Neural crest cell (in vitro differentiated cells): ENCODE measurements at places on chromosomes 4 and X. TPM values are rescaled to one million over a fixed set of nuclear protein-coding genes. Genes with fewer than 3 reads are reported as not detected.

DNA sequence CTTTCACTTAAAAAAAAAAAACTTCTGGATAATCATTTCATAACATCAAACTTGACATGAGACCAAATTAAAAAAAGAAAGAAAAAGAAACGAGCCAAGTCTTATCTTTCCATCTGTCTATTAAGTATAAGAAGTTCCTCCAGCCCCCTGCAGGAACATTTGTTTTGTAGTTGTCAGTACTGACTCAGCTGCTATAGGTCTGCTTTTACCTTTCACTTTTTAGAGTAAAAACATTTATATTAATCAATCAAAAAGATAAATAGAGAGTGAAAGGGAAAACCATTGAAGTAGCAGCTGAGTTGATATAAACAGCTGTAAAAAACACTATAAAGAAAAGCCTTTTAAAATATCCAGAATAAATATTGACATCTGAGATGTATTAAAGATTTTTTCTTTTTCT lies 46.1 kb downstream of the CCDC158 start:
- DNase-seq, result no peak

DNA sequence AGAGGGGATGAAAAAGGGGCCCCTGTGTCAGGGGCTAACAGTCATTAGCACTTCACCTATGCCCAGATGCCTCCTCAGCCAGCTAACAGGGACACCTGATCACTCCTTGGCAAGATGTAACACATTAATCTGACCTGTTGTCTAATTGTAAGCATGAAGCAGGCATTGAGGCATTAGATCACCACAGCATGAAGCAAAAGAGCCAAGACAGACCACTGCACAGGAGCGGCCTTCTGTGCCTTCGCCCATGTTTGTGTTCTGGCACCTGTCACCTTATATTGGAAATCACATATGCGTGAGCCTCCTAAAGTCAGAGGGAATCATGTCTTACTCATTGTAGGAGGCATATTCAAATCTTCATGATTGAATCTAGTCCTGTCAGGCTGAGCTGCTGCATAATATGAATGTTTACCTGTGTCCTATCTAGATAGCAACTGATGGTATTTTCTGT lies 48.4 kb downstream of the PTTG2 start:
- no peak for DNase-seq

DNA sequence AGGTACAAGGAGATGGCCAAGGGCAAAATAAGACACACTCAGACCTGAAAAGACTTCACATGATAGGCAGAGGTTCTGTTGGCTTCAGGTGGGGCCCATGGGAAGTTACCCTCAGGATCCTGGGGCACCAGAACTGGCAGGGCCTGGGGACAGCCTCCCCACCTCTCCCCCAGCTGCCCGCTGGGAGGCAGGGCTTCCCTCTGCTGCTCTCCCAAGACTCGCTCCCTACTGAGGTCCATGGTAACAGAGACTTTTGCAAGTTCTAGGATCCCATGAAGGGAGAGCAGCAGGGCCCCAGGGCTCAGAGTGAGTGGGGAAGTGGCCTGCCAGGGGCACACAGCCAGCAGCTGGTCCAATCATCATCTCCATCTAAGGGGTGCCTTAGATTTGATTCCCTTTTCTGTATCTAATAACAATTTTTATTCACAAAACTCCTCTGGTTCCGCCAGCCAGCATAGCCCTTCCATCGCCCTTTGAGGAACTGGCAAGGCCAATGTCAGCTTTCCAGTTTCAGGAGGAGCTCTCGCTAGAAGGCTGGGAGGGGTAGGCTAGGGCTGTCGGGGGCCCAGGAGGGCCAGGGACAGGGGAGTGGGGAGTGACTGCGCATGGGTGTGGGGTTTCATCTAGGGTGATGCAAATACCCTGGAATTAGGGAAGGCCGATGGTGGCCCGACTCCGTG lies 78.2 kb downstream of the SLC2A9 start:
- DNase-seq, result no peak

Gene UCP1
- not detected in 2 replicates for total RNA-seq

DNA sequence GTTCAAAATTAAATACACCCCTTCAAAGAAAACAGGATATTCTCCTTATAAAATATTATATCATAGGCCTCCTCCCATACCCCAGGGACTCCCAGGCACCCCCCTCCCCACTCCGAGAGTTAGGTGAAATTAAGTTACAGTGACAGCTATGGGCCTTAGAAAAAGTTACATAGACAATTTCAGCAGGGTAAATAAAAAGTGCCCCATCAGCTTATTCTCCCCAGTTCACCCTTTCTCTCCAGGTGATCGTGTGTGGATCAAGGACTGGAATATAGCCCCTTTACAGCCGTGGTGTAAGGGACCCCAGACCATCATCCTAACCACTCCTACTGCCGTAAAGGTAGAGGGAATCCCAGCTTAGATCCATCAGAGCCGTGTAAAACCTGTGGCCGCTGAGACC lies 147.6 kb upstream of the FGF16 start:
- no peak for DNase-seq

- no peak for DNase-seq
Measured at GRCh38 chrX:137562096-137562495, 3.8 kb upstream of the ZIC3 start.

GRCh38 chrX:73841337-73841736 lies 278.3 kb downstream of the CHIC1 start:
- no peak for DNase-seq

Gene HTR2C
- total RNA-seq, result 0.07 and 0.09 TPM in 2 replicates

DNA sequence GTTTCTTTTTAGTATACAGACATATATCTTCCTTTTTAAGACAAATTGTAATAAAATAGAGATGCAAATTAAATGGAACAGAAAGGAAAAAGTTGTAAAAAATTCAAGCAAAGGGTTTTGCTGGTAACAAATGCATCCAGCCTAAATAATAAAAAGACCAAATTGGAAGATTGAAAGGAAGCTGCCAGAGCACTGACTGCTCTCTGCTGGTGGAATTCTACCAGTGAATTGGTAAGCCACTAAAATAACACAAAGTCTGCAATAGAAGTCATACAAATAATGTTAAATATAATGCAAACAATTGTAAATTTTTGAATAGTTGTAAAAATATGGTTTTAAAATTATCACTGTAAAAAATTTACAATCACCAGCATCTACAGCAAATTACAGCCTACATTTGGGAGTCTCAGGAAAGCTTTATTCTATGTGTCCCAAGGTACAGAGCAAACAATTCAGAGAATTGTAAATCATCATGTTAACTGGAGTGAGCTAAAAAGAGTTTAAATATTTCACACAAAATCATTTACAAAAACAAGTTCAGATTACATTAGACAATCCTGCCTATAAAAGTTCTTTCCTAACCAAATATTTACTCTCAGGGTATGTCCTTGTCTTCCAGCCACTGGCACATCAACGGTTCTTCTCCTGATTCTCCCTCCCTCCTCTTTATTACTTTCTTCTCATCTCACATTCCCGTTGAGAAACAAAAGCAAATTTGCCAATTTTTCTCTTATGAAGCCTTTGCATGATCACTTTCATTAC lies 1322.5 kb downstream of the PCDH7 start:
- DNase-seq, result no peak

Gene LRCH2
- total RNA-seq, result 16.3 and 16.4 TPM in 2 replicates

DNA sequence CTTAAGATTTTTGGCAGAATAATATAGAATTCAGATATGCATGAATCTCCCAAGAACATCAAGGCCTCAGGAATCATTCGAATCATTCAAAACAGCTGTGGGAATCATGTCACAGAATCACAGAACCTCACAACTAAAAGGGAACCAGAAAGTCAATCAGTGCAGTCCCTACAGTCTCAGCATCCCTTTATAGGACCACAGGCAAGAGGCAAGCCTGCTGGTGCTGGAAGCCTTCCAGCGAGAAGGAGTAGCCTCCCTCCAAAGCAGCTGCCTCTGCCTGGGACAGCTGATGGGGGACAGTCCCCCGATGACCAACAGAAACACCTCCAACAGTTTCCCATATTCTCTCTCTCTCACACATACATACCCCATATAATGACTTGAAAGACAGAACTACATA lies 20.7 kb downstream of the QDPR start:
- no peak for DNase-seq

Gene TMEM255A
- 0.70 and 0.91 TPM in 2 replicates for total RNA-seq

DNA sequence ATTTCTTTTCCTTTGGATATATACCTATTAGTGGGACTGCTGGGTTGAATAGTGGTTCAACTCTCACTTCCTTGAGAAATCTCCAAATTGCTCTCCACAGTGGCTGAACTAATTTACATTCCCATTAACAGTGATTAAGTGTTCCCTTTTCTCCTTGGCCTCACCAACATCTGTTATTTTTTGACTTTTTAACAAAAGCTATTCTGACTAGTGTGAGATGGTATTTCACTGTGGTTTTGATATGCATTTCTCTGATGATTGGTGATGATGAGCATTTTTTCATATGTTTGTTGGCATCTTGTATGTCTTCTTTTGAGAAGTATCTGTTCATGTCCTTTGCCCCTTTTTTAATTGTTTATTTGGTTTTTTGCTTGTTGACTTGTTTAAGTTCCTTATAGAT lies 413.0 kb downstream of the MAPK10 start:
- DNase-seq, result no peak

Gene WNK3
- total RNA-seq, result 29.3 and 30.7 TPM in 2 replicates

Gene KCND1
- 1.2 TPM in 2 replicates for total RNA-seq

Gene SSX2
- not detected in 2 replicates for total RNA-seq

DNA sequence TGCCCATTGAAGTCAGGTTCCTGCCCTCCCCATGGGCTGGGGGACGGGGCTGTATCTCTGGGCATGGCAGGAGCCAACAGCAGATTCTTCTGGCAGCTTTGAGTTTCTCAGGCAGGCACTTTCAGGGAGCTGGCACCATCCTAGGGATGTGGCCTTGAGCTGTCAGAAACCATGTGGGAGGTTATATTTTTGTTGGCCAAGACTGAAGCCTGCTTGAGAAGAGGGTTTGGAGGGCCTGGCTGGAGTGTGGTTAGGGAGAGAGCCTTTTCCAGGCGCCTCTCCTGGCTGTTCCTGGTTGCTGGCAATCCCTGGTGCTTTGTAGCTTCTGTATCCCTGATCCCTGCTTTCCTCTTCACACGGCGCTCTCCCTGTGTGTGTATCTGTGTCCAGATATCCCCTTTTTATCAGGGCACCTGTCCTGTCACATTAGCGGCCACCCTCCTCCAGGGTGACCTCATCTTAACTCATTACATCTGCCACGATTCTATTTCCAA lies 30.6 kb upstream of the SORCS2 start:
- DNase-seq, result no peak

DNA sequence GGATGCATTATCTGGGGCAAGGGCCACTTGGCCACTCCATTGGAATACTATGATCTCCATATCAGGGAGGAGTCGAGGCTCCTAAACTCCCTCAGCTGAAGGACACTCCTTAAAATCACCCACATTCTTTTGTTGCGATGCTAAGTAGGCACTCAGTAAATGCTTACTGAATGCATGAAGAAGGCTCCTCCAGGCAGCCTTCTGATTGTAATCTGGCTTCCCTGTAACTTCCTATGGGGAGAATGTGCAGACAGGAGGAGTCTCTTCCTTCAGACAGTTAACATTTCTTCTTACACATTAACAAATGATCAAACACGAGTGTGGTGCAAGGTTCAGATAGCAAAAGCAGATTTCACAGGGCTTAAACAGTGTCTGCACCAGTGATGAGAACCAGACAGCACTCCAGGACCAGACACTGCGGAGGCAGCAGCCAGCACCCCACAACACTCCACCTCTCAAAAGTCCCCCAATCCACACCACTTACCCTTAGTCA lies 21.4 kb upstream of the USO1 start:
- no peak for DNase-seq

DNA sequence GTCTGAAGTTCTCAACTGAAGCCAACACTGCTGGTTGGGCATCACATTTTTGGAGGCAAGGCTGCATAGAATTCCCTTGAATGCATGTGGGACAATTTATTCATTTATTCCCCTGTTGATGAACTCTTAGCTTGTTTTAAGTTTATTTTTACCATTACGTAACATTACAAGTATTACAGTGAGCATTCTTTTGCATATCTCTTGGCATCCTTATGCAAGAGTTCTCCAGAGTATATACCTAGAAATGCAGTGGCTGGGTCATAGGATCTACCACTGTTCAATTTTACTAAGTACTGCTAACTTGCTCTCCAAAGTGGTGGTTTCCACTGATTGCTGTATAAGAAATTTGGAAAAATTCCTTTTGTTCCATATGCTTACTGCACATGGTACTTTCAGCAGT lies 66.5 kb downstream of the UCHL1 start:
- DNase-seq, result no peak

DNA sequence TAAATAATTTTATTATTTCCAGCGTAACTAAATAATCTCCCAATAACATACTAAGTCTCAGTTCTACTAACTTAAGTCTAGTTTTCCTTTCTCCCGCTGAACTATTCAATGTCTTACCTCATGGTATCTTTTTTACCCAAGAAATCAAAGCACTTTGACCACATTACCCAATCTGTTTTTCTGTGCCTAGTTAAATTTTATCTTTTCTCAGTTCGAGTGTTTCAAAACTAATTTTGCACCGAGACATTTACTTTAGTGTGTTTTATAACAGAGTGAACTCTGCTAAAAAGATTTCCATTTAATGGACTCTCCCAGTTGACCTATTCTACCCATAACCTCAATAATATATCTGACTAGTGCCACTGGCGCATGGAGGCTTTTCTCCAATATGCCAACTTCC lies 67.6 kb upstream of the IRF2 start:
- DNase-seq, result no peak

DNA sequence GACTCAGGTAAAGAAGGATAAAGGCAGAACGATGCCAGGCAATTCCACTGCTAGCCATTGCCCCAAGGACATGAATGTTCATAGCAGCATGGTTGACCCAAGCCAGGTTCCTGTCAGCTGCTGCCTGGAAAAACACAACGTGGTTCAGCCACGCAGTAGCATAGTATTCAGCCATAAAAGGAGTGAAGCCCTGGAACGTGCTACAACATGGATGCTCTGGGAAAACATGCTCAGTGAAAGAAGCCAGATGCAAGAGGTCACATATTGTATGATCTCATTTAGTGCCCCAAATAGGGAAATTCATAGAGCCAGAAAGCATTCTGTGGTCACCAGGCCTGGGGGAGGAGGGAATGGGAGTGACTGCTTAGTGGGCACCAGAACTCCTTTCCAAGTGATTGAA lies 129.8 kb downstream of the GPR143 start:
- no peak for DNase-seq

DNA sequence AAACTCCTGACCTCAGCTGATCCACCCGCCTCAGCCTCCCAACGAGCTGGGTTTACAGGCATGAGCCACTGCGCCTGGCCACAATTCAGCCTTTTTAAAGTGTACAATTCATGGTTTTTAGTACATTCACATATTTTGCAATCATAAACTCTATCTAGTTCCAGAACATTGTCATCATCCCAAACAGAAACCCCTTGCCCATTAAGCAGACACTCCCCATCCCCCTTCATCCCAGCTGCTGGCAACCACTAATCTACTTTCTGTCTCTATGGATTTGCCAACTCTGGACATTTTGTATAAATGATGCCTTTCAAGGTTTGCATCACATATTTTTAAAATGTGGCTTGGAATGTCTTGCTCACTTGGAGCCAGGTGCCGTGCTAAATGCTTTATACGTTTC lies 4.5 kb downstream of the CD99L2 start:
- DNase-seq, result no peak
